ENCODE measurements at places on chromosomes 11 and 22.

DNA sequence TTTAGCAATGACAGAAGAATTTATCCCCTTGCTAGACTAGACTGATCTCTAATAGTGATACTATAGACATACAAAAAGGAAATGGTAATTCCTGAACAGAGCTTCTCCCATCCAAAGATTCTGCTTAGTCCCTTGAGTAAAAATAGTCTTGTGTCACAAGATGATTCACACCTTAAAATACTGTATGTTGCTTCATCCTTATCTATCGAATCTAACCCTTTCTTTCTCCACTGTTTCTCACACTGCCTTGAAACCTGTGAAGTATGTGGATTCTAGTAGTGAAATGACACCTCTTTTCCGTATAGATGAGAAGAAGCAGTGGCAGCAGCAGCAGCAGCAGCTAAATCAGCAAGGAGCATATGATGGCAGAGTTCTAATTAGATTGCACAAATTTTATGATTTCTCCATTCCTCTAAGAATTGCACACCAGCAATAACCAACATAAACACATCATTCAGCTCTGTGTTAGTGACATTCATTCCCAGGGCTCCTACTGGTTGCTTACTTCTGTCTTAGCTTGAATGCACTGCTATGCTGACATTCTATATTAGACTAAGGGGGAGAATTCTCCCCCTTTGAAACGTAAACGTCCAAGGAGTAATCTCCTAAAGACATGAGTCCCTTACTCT lies 14.6 kb downstream of the KCNA4 start:
- DNase-seq, result no peak

DNA sequence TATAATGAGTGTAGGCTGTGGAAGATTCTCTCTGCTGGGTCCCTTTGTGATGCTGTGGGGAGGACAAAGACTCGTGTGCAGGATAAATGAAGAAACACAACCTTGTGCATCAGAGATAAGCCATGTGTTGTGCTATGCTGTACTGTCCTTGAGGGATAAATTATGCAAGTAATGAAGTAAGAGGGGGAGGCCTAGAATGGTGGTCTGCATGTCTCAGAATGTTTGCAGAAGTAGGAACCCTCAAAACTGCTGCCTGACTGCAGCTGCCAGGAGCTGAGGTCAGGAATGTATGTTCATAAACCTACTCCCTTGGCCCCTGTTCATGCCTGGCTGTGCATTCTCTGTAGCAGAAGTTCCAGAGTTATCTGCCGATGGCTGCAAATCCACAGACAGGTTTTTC lies 4.6 kb upstream of the SMCO4 start:
- DNase-seq, result no peak

- DNase-seq, result no peak
Observed at GRCh38 chr11:117684111-117684510, 112.9 kb downstream of the DSCAML1 start.

DNA sequence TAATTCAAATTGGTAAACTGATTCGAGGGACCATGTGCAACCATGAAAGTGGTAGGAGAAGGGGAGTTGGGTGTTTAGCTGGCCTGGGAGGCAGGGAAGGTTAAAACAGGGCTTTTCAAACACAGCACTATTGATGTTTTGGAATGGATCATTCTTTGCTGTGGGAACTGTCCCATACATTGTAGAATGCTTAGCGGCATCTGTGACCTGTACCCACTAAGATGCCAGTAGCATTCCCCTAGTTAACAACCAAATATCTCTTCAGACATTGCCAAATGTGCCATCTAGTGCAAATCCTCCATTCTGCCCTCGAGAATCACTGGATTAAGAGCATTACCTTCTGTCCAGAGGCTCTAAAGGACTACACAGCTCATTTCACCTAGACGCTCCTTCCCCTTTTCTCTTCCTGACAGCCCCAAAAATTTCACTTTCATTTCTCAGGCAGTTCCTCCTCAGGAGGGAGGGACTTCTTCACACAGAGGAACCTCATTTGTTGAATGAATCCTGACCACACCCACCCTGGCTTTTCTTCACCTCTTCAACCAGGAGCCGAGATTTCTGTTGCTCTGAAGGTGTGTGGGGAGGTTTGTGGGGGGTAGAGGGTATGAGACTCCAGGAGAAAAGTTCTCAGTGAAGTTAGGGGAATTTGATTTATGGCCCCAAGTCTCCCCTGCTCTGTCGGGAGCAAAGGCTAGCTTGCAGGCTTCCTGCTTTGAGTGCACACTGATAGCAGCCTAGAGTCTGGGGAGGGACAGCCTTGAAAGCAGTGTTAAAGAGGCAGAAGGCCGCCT lies at the start of gene TRIM34:
TRIM34 (plus strand) TSS at position 513 of the 791 bp plus-strand sequence. CDS start 7,331 bp downstream, outside the sequence.
- peak; percentile 64 for DNase-seq

GRCh38 chr22:30439226-30439625 lies 13.7 kb downstream of the MTFP1 start:
- no peak for DNase-seq

- peak; percentile 15 for DNase-seq
Observed at GRCh38 chr11:9060700-9061111, 30.7 kb downstream of the SCUBE2 start.
